ENCODE measurements at places on chromosomes 13 and 19.

GRCh38 chr13:46748300-46748699, 48.7 kb downstream of the ESD start:
- no peak for DNase-seq

DNA sequence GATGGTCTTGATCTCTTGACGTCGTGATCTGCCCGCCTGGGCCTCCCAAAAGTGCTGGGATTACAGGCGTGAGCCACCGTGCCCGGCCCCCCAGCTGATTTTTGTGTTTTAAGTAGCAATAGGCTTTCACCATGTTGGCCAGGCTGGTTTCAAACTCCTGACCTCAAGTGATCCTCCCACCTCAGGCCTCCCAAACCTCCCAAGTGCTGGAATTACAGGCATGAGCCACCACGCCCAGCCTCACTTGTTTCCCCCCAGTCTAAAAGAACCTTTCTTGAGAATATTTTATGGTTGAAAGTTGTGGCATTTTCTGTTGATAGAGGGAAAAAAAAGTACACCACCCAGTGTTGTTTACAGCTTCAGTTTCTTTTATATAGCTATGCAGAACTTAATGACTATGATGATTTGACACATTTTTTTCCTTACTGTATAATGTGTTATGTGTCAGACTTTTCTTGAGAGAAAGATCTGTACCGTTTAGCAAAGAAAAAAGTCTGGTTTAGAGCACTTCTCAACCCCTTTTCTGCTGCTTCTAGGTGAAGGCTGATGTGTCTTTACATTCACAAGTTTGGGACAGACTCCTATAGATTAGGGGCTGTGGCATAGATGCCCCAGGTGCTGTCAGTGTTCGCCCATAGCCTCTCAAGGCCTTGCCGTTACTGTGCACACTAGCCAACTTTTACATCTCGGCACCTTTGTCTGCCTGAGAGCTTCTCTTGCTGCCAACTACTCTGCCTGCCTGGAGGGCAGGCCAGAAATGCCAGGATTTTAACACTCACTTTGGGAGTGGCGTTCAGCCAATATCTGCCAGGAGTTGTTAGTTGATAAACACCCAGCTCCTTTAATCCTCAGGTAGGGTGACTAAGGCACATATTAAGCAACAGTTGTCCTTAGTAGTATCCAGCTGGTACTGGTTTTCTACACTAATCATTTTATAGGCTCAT, 33.0 kb downstream of the KCTD4 start:
- no peak for DNase-seq

GRCh38 chr13:45315520-45316167, 25.3 kb downstream of the TPT1 start:
- no peak for DNase-seq

- no peak for DNase-seq
Measured at GRCh38 chr19:44010468-44010867, 7.7 kb downstream of the ZNF230 start.

DNA sequence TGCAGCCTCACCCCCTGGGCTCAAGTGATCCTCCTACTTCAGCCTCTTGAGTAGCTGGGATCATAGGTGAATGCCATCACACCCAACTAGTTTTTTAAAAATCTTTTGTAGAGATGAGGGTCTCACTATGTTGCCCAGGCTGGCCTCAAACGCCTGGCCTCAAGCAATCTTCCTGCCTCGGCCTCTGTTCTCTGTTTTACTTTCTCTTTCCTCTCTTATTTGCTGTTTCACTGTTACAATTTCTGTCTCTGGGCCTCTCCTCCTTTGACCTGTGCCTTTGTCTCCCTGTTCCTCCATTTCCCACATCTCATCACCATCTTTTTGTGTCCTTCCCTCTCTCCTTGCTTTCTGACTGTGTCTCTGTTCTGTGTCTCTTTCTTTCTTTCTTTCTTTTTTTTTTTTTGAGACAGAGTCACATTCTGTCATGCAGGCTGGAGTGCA, 9.3 kb downstream of the SHKBP1 start:
- DNase-seq, result no peak

DNA sequence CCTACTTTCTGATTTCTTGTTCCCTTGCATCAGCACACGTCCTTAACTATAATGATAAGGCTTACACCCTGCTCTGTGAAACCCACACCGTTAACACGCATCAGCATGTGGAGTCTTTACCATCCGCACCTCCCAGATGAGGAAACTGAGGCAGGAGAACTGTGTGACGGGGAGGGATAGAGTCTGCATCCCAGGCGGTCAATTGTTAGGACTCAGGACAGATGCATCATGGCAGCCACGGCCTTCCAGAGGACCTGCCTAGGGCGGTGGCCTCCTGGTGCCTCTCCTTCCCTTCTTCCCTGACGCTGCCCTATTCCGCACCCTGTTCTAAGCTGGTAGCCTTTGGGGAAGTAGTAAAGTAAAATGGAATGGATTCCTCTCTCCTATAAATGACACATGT, 326.0 kb downstream of the TEX29 start:
- no peak for DNase-seq

DNA sequence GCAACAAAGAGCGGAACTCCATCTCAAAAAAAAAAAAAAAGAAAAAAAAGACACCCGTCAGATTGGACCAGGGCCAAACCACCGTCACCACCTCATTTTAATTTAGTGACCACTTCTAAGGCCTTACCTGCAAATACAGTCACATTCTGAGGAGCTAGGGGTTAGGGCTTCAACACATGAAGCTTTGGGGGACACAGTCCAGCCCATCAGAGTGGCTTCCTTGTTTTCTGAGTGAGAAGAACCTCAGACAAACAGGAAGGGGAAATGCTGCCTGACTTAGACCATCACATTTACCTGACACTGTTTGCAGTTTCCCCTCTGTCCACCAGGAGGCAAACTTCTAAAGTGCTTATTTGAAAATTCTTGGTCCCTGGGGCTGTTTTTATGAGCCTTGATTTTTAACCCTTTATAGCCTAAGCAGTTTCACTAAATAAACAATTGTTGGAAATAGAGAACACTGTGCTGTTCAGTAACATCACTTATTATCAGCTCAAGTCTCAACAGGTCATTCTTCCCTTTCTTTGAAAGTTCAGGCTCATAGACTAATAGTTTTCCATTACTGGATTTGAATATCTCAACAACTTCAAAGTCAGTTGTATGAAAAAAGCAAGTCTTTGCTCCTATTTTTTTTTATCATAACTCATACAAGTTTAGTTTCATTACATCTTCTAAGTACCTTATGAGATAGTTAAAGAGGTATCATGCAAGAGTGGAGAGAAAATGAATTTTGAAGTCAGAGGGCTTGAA, 74.9 kb upstream of the WASF3 start:
- peak; percentile 22 for DNase-seq

- no peak for DNase-seq
Measured at GRCh38 chr13:94658926-94659597, 53.3 kb downstream of the SOX21 start.

- DNase-seq, result no peak
Measured at GRCh38 chr13:75800545-75800944, 164.4 kb downstream of the LMO7 start.

- DNase-seq, result no peak
Measured at GRCh38 chr13:38898481-38898880, 92.2 kb downstream of the STOML3 start.

- DNase-seq, result no peak
Measured at GRCh38 chr19:8642561-8642960, 12.1 kb downstream of the NFILZ start.

GRCh38 chr19:27691991-27692390, 1521.0 kb downstream of the UQCRFS1 start:
- no peak for DNase-seq

- no peak for DNase-seq
Measured at GRCh38 chr19:38231918-38232317, 7.9 kb upstream of the DPF1 start.

GRCh38 chr13:48901781-48902180, 73.9 kb upstream of the FNDC3A start:
- no peak for DNase-seq

- DNase-seq, result no peak
Measured at GRCh38 chr13:111962431-111962891, 104.5 kb upstream of the SOX1 start.

GRCh38 chr19:15461694-15462093, 2.6 kb downstream of the RASAL3 start:
- DNase-seq, result no peak

DNA sequence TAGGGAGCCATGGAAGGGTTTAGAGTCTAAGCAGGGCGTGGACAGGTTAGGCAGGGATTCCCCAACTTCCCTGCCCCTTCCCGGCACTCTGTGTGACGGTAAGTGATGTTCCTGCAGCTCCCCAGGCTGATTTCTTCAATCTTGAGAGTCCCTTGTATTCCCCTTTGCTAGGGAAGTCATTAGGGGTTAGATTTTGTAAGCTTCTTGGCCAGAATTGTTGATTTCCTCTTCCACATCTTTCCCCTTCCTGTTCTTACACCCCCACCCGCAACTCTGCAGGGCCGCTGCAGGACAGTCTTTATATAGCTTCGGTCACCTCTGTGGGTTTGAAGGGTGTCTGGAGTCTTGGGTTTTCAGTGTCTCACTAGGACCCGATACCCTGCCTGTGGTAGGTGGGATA, 10.6 kb upstream of the ADGRE1 start:
- no peak for DNase-seq

- no peak for DNase-seq
Measured at GRCh38 chr19:46442808-46443450, 14.2 kb upstream of the PNMA8C start.

DNA sequence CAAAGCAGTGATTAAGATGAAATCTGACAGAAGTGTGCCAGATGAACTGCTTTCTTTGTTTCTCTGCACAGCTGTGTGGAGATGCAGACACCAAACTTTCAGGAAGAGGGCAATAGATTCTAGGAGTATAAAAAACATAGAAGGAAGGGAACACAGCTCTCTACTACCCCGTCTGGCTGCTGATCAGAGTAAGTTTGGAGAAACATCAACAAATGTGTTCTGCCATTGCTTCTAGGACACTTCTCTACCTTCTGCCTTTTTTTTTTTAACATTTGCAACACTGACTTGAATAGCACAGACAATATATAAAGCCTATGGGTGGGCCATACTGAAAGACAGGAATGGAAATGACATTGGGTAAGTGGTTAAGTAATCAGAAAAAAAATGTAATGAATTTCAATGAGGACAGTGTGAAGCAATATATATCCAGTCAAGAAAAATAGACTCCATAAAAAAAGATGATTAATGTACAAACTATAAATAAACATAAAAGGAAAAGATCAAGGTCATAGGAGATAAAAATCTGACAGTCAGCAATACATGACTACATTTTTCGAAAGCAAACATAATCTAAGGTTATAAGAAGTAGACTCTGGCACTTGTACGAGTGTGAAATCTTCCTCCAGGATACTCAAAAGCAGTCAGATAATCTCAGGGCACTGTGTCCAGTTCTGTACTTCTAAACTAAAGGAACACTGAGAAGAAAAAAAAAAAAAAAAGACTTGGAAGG, 21.4 kb downstream of the NUFIP1 start:
- DNase-seq, result no peak

GRCh38 chr13:51118809-51119431, 7.8 kb upstream of the C13orf42 start:
- DNase-seq, result no peak

DNA sequence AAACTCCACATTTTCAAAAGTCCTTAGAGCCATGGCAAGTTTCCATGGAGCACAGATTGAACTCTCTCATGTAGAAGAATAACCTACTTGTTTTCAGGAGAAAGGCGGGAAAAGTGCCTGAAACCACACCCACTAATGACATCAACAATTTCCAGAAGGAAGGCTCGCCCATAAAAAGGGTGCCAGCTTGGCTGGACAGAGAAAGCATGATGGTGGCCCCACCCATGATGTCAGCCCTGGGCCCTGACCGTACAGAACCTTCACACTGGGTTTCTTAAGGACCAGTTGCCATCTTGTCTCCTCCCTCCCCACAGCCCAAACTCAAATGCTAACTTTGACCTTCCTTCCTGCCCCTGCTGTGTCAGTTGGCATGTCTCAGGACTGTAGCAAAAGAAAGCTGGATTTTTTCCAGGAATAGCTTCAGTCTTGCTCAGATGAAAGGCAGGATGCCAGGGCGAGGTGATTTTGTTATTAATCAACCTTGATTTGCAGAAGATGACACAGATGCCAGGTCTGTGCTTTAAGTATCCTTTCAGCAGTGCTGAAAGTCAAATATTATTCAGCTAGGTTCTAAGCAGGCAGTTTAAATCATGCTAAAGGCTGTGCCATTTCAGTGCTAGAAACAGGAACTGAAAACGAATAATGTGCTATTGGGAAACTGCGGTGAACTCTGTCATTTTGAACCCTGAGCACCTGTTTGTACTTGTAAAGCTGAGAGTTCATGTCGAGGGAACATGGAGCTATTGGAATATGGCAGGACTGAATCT, 89.5 kb upstream of the RFC3 start:
- no peak for DNase-seq

DNA sequence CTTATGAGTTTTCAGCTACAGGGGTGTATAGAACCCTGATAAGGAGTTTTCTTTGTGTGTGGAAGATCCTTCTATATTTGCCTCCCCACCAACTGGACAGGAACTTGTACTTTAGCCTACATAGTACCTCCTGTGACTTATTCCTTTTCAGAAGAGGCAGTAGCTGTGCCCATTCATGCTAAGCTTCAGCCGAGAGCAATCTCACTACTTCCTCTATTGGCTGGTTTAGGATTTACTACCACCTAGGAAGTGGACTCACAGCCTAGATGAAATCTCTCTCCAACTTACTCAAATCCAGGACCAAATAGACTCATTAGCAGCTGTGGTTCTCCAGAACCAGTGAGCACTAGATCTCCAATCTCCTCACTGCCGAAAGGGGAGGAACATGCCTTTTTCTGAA, 2.3 kb upstream of the REX1BD start:
- no peak for DNase-seq

DNA sequence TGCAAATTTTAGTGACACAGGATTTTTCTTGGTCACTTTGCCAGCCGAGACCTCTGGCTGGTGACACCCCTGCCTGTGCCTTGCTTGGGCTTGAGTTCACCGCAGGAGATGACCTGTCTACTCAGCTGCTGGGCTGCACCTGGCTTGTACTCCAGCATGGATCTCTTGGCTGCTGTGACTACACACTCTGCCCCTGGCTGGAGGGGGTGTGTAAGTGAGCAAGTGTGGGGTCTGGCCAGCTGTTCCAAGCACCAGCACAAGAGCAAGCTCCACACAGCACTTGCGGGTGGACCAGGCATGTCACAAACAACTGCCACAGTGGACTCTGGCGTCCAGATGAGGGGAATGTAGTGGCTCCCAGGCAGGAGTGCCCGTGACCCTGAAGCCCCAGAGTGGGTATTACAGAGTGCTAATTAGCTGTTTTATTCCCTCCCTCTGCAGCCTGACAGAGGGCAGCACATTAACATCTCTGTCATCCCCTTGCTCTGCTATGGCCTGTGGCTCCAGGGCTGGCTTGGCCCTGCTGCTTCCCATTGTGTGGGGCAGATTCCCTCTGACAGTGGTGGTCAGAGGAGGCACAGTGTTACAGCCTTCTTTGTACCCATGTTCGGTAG, 1387.2 kb downstream of the OLFM4 start:
- no peak for DNase-seq

- DNase-seq, result no peak
Measured at GRCh38 chr13:34201050-34201913, 383.3 kb downstream of the RFC3 start.

DNA sequence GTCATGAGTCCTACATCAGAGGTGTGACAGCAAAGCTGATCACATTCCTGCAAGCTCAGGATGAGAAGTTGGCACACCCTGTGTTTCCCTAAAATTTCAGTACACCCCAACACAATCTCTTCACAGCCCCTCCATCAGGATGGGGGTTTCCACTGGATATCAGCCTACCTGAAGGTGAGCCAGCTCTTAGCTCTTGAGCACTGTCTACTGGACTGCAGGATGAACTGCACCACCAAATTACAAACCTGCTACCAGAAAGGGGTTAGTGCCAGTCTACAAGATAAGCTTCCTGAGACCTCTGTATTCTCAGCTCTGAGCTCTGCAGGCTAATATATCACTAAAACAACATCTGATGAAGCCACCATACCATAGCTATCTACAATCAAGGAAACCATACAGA, 1616.2 kb upstream of the SPRY2 start:
- no peak for DNase-seq
